ENCODE measurements at places on chromosomes 3 and 15.

DNA sequence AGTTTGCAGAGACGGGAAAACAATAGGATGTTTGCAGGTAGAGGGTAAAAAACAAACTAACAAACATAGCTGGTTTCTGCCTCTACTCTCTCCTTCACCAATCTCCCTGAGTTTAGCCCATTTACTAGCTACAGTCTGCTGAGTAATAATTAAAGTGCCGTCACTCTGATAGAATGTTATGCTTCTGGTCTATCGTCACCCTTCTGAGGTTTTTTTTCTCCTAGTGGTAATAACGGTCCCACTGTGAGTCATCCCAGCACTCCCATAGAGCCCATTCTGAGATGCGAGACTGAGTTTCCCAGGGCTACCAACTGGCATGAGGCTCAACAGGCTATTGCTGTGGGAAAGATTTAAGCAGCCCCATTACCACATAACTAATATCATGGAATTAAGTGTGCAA, 56.4 kb downstream of the PLAAT1 start:
- DNase-seq = no peak

DNA sequence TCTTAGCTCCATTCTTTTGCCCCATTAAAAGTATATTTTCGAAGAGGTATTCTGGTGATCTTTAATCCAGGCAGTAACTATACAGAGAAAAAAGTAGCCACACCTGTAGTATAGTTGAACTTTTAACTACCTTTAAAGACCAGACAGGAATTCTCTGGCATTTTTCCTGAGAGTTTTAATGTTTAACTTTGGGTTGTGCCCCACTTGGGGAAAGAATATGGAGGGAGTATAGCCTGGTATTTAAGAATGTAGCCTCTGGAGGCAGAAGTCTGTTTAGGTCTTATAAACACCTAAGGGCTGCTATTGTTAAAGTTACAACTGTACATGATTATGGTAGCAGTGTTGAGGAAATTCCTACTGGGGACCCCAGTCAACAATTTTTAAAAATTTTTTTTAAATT, 19.3 kb downstream of the C3orf85 start:
- DNase-seq = no peak

GRCh38 chr15:80531388-80531787, 127.2 kb downstream of the ARNT2 start:
- no peak for DNase-seq

GRCh38 chr3:54917174-54917573, 10.7 kb downstream of the LRTM1 start:
- DNase-seq = no peak

- DNase-seq = peak; percentile 56
These were observed 49.7 kb upstream of the POMGNT2 start for GRCh38 chr3:43155464-43156121.

DNA sequence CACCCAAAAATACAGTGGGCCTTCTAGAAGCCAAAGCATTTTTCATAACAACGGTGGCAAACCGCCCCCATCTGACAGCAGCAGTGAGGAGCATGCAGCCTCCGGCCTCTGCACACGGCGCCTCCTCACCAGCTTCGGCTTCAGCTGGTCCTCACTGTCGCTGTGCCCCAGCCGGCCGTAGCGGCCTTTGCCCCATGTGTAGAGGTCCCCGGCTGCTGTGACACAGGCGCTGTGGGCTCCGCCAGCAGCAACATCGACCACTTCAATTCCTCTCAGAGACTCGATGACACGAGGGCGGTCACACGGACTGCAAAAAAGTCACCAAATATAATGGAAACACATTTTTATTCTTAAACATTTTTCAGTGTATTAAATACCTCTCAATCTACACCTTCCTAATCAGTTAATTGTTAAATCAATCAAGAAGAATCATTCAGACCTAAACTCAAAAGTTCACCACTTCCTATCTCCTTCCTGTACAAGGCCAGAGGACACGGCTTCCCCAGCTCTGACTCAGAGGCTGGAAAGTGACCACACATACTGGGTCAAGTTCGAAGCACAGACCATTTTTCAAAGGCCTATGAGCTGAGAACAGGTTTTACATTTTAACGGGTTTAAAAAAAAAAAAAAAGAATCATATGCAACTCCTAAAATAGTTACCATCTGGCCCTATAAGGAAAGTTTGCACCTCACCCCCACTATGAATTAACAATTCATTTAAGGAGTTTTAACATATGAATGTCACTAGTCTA, 33.6 kb upstream of the OCA2 start:
- no peak for DNase-seq

- no peak for DNase-seq
These were observed 389.0 kb upstream of the LMCD1 start for GRCh38 chr3:8112587-8112986.

DNA sequence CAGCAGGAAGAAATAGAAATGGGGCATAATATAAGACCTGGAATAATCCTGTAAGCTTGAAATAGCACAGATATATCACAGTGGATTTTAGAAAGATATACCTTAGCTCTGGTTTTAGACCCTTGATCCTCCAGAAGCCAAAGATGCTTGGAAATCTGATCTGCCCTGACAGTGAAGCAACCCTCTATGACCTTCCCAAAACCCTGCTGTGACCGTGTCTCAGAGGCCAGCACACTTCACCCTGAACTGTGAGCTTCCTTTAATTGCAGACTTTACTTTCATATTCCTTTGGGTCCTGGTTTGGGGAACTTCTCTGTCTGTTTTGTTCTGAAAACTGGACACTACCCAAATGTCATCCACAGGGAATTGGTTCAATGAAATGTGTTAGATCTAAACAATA, 13.0 kb downstream of the MECOM start:
- DNase-seq = no peak

DNA sequence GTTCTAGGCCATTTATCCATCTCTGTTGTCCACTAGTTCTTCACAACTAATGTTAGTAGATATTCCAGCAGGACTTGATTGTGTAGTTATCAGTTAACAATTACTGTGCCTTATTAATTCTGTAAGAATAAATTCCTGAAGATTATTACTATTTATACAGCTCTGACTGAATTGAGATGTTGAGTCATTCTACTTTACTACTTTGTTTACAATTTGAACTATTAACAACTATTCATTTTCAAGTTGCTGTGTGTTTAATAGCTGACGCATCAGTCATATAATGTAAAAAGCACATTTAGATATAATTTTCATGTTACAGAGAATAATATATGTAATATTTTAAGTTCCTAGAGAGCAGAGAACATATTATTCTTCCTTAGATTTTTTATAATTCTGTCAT, 21.1 kb downstream of the DZIP3 start:
- no peak for DNase-seq

- no peak for DNase-seq
These were observed 3.3 kb downstream of the CHRNA3 start for GRCh38 chr15:78617516-78617915.

- DNase-seq = no peak
These were observed 97.4 kb downstream of the LRRK1 start for GRCh38 chr15:101016581-101016980.

DNA sequence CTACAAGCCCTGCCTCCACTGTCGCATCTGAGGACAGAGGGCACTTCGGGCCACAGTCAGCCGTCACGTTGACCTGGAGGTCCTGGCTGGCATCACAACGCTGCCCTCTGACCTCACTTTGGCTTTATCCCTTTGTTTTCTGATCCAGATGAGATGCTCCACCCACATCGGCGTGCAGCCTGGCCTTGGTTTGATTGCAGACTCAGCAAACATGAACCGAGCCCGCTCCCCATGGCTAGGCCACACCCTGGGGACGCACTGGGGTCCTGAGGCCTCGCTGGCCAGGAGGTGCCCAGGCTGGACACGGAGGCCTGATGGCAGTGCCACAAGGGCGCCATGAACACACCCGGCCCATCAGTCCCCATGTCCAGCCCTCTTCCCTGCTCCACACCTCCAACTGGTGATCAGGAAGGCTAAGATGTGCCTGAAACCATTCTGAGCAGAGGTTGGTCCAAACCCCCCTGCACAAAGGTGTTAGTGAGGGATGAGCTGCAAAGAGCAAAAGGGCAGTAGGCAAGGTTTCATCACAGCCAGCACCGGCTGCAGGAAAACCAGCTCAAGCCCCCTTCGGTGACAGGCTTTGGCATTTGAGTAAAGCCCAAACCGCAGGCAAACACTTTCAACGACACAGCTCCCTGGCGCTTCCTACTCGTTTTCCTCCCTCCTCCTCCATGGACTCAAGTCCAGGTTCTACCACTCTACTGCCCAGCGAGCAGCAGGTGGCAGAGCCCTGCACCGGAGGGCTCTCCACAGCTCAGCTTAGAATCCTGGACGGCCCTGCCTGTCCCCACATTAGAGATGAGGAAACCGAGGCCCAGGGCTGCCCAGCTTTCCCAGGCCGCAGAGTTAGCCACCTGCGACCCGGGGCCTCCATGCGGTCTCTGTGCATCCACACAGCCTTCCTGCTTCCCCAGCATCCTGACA, 165.8 kb downstream of the NUP210 start:
- DNase-seq = no peak
